ENCODE measurements at places on chromosomes 4 and X. TPM values are rescaled to one million over a fixed set of nuclear protein-coding genes. Genes with fewer than 3 reads are reported as not detected.

HPSE gene
- total RNA-seq = 9.4 TPM

PCDH11X gene
- not detected for total RNA-seq

FAM149A gene
- 0.42 TPM for total RNA-seq

ARHGEF6 gene
- total RNA-seq = 63.8 TPM

CDKL2 gene
- 0.21 TPM for total RNA-seq

HSFX2 gene
- 0.21 TPM for total RNA-seq

KIAA1210 gene
- not detected for total RNA-seq

SPIN2A gene
- 0.10 TPM for total RNA-seq

NPY5R gene
- not detected for total RNA-seq

COX7B2 gene
- not detected for total RNA-seq

EVC2 gene
- total RNA-seq = 0.73 TPM

SAGE1 gene
- total RNA-seq = not detected

SLC9B1 gene
- total RNA-seq = 3.4 TPM

SLITRK4 gene
- total RNA-seq = 1.5 TPM

AMTN gene
- not detected for total RNA-seq

FATE1 gene
- total RNA-seq = not detected

ASB9 gene
- 1.3 TPM for total RNA-seq

CSN1S1 gene
- total RNA-seq = not detected

SLC9A7 gene
- total RNA-seq = 12.5 TPM
